ENCODE measurements at places on chromosomes 11 and 22.

DNA sequence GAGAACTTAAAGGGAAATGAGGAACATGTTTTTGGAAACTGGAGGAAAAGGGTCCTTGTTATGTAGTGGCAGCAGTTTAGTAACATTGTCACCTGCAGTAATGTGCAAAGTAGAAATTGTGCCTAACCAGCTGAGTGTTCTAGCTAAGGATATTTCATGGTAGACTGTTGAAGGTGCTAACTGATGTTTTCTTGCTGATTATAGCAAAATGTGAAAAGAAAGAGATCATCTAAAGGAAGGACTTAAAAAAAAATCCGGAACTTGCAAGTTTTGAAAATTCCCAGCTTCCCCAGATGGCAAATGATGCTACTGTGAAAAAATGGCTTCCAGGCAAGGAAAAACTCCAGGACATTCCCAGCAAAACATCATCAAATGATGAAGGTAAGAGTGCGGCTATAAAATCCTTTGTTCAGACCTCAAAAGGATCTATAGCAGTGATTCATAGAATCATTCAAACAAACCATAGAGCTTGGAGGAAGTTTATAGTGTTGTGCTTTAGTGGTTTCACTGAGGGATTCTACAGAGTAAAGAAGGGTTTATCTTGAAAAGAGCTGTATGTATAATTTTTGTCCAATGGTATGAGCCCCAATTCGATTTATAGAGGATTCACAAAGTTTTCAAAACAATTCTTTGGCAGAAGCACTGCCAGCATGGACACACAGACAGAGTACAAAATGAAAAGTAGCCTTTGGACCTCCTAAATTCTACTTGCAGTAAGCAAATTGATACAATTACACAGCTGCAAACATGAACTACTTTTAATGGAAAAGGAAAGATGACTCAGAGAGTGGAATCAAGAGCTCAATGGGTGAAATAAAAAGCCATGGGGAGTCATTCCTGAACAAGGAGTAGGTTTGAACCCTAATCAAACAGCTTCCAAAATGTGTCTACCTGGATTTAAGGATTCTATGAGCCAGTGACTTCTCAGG is 4.3 kb upstream of the TRIM44 start:
- DNase-seq: no peak

- no peak for DNase-seq
These were observed 19.3 kb upstream of the CBX7 start for GRCh38 chr22:39171623-39172264.

- DNase-seq: no peak
These were observed 219.0 kb downstream of the BRD1 start for GRCh38 chr22:49608660-49609059.

- no peak for DNase-seq
These were observed 350.2 kb downstream of the LARGE1 start for GRCh38 chr22:33570110-33570509.

- DNase-seq: peak; percentile 67
These were observed 20.7 kb downstream of the ELF5 start for GRCh38 chr11:34492806-34493414.

- DNase-seq: peak; percentile 75
These were observed 585 bp downstream of the THYN1 start for GRCh38 chr11:134252346-134253187.

GRCh38 chr11:120058931-120059330 is 79.0 kb downstream of the TRIM29 start:
- no peak for DNase-seq

GRCh38 chr11:35318977-35319925 is 100.1 kb downstream of the SLC1A2 start:
- DNase-seq: no peak
